ENCODE measurements at places on chromosomes 12 and 14.

- DNase-seq = no peak
- no peaks in the 10 kb centered on the region for H3K36me3 ChIP-seq
- H3K4me1 ChIP-seq = no peaks in the 10 kb centered on the region
- peaks cover 10% of the 10 kb centered on the region for H3K27me3 ChIP-seq
- H3K27ac ChIP-seq = no peak overlapping the region
Observed at GRCh38 chr12:80192087-80192486, 92.8 kb downstream of the OTOGL start.

GRCh38 chr12:1305791-1306500 lies 288.4 kb downstream of the FBXL14 start:
- DNase-seq = no peak
- peaks cover 22% of the 10 kb centered on the region for H3K36me3 ChIP-seq
- H3K4me3 ChIP-seq = no peak overlapping the region
- H3K4me1 ChIP-seq = peaks cover 5% of the 10 kb centered on the region

DNA sequence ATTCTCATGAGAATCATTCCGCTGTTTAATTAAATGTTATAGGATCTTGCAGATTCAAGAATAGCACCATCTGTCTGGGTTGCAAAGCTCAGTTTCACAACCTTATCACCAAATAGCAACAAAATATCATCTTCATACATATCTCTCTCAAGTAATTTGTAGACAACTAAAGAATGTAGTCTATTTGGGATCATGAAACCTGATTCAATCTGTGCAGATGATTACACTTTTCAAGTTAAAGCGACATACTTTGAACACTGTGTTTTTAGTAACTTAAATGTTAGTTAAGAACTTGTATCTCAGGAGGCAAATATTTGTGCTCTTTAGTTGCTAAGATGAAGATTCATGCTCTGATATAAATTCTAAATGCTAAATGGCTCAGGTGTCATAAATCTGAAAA lies 14.8 kb downstream of the MED13L start:
- H3K36me3 ChIP-seq = no peaks in the 10 kb centered on the region
- no peak overlapping the region for H3K27ac ChIP-seq
- no peak for DNase-seq
- H3K4me3 ChIP-seq = no peak overlapping the region
- peaks cover 35% of the 10 kb centered on the region for H3K4me1 ChIP-seq
- H3K27me3 ChIP-seq = no peaks in the 10 kb centered on the region

- no peak overlapping the region for H3K27ac ChIP-seq
- DNase-seq = no peak
- H3K4me3 ChIP-seq = no peak overlapping the region
- no peaks in the 10 kb centered on the region for H3K27me3 ChIP-seq
- no peaks in the 10 kb centered on the region for H3K36me3 ChIP-seq
Observed at GRCh38 chr14:62889364-62889763, 155.9 kb downstream of the KCNH5 start.

DNA sequence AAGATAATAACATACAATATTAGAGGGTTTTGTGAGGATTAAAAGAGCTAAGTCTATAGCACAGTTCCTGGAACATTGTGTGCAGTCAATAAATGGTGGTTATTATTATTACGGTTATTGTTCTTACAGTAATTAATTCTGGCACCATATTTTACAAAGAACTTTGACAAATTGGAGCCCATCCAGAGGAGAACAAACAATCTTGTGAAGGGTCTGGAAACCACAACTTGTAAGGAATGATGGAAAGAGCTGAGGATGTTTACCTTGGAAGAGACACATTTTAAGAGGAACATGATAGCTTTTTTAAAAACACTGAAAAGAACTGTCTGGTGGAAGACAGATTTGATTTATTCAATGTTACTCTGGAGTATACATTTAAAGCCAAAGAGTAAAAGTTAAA lies 150.5 kb upstream of the KRR1 start:
- H3K4me3 ChIP-seq = no peak overlapping the region
- H3K27ac ChIP-seq = no peak overlapping the region
- H3K4me1 ChIP-seq = peaks cover 23% of the 10 kb centered on the region

GRCh38 chr14:61103541-61104339 lies 122.7 kb downstream of the SLC38A6 start:
- no peak overlapping the region for H3K4me3 ChIP-seq
- H3K4me1 ChIP-seq = peaks cover 27% of the 10 kb centered on the region
- H3K27ac ChIP-seq = peak overlapping the region; percentile 95

DNA sequence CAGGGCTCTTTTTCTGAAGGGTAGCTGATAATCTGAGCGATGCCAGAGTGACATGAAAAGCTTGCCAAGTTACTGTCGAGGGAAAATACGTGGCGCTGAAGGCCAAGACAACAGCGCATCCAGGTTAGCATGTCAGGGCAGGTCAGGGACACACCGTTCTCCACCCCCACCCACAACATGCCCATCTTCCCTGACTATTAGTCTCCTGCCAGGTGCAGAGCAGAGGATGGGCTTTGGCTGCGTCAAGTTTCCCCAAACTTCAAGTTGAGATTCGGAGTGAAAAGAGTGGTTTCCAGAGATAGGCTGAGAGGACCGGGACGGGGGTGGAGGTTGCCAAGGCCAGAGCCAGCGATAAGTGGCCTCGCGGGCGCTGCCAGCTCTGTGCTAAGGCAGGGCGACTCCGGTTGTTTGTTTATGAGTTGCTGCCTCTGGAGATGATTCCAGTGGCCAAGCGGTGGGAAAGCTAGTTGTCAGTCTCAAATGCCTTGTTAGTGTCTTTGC lies 1.7 kb downstream of the TRHDE start:
- peak overlapping the region; percentile 91 for H3K4me3 ChIP-seq
- DNase-seq = no peak
- peaks cover 27% of the 10 kb centered on the region for H3K4me1 ChIP-seq
- no peak overlapping the region for H3K27ac ChIP-seq
- H3K36me3 ChIP-seq = no peaks in the 10 kb centered on the region
- H3K27me3 ChIP-seq = peaks cover 61% of the 10 kb centered on the region

DNA sequence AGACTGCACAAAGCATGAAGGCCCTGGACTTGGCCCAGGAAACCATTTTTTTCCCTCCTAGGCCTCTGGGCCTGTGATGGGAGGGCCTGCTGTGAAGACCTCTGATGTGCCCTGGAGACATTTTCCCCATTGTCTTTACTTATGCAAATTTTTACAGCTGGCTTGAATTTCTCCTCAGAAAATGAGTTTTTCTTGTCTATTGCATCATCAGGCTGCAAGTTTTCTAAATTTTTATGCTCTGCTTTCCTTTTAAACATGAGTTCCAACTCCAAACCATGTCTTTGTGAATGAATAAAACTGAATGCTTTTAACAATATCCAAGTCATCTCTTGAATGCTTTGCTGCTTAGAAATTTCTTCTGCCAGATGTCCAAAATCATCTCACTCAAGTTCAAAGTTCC lies 43.7 kb upstream of the TRHDE start:
- H3K4me3 ChIP-seq = no peak overlapping the region
- H3K36me3 ChIP-seq = no peaks in the 10 kb centered on the region
- no peak overlapping the region for H3K27ac ChIP-seq
- H3K4me1 ChIP-seq = no peaks in the 10 kb centered on the region
- no peak for DNase-seq
- H3K27me3 ChIP-seq = no peaks in the 10 kb centered on the region

- no peaks in the 10 kb centered on the region for H3K27me3 ChIP-seq
- no peak for DNase-seq
- H3K4me3 ChIP-seq = no peak overlapping the region
- peaks cover 4% of the 10 kb centered on the region for H3K36me3 ChIP-seq
- H3K27ac ChIP-seq = peak overlapping the region; percentile 93
Observed at GRCh38 chr14:68088451-68088854, 268.9 kb downstream of the RAD51B start.

DNA sequence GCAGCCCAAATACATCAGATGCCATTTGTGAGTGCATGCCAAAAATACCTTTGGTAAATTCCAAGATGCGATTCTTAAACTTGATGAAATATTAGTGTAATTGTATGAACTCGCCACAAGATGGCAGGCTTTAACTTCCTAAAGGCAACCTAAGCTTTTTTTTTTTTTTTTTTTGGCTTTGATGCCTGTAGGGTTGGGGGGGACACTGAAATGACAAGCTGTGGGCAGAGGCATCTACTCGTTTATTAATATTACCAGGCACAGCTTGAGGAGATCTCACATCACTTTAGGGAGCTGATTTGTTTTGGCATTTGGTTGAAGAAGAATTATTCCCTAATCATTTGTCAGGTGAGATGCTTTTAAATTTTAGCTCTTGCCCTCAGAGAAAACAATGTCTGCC lies 126.7 kb upstream of the CCDC196 start:
- no peak overlapping the region for H3K4me3 ChIP-seq
- no peaks in the 10 kb centered on the region for H3K36me3 ChIP-seq
- H3K27ac ChIP-seq = no peak overlapping the region
- DNase-seq = no peak
- H3K4me1 ChIP-seq = peaks cover 21% of the 10 kb centered on the region
- H3K27me3 ChIP-seq = peaks cover 3% of the 10 kb centered on the region

Data from progenitor cell of endocrine pancreas (in vitro differentiated cells).